ENCODE measurements at places on chromosomes 4 and X.

GRCh38 chr4:136867465-136867864 lies 664.8 kb downstream of the PCDH18 start:
- DNase-seq: no peak

- DNase-seq: no peak
Observed at GRCh38 chr4:135497563-135498152, 1296.1 kb upstream of the PABPC4L start.

GRCh38 chr4:39367166-39367565 lies 1.0 kb upstream of the RFC1 start:
- no peak for DNase-seq

- DNase-seq: no peak
Observed at GRCh38 chrX:149504226-149504914, 736 bp downstream of the IDS start.

- no peak for DNase-seq
Observed at GRCh38 chrX:39910651-39911050, 187.1 kb downstream of the BCOR start.

DNA sequence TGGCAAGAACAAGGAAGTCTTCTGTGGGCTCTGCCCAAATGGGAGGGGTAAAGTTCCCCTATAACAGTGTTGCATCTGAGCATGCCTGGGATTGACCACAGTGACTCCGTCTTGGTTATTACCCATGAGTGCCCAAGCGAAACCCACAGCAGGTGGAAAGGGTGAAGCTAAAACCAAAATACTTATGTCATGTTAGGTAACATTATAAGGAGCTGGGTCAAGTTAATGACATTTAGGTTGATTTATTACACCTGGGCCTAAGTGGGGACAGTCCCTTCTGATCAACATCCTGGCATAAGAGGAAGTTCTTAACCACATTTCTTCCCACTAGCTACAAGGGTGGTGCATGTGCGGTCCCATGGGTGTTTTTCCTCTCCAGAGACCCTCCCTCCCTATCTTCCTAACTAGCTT lies 1.3 kb upstream of the ZNF732 start:
- DNase-seq: no peak

DNA sequence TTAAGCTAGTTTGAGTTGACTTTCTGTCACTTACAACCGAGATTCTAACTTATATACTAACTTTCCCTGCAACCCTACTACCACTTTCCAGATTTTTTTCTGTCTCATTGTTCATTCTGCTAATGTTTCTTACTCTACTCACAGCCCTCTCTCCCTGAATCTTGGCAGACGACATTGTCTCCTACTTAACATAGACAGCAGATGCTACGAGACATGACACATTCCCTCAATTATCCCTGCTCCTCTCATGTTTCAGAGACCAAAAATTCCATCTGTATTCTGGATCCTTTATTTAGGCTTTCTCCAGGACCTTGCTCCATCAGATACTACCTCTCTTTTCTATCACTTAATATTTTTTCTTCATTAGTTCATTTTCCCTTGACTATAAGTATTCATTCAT lies 379.1 kb upstream of the TEX13C start:
- no peak for DNase-seq

DNA sequence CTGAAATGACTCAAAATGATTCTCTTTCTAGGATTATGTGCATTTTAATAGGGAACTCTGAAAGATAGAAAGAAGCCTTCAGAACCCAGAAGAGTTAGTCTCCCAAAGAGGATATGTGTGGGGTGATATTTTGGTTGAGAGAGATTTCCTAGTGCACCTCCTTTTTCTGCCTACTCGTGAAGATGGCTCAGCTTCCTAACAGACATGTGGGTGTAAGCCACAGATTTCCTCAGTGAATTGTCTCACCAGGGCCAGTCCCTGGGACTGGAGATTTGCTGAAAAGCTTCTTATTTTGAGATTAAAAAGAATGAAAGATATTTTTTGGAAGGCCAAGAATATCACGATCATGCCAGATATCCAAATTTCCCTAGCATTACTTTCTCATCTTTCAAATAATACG lies 42.8 kb downstream of the MAGEB17 start:
- no peak for DNase-seq

All from DMS 273 treated with DMSO at 0.1 percent for 48 hours (cell line).